ENCODE measurements at places on chromosomes 7 and 10.

- DNase-seq, result no peak
Observed at GRCh38 chr10:81728692-81729091, 146.3 kb upstream of the NRG3 start.

DNA sequence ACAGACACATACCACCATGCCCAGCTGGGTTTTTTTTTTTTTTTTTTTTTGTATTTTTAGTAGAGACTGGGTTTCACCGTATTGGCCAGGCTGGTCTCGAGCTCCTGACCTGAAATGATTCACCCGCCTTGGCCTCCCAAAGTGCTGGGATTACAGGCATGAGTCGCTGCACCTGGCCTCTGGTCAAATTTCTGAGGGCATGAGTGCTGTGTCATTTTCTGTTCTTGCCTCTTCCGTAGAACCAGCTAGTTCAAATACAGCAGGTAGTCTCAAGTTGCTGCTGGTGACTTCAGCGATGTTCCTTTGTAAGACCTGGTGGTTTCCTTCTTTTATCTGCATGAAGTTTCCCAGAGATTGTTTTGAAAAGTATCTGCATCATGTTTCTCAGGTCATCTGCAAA is 134.8 kb upstream of the SHH start:
- no peak for DNase-seq

DNA sequence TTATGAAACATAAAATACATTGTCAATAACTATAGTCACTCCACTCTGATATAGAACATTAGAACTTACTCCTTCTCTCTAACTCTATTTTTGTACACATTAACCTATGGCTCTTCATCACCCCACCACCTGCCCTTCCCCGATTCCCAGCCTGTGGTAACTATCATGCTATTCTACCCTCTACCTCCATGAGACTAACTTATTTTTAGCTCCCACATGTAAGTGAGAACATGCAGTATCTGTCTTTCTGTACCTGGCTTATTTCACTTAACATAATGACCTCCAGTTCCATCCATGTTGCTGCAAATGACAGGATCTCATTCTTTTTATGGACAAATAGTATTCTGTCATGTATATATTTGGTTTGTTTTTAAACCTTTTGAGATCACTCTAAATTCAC is 8.8 kb upstream of the NOD1 start:
- DNase-seq, result no peak

DNA sequence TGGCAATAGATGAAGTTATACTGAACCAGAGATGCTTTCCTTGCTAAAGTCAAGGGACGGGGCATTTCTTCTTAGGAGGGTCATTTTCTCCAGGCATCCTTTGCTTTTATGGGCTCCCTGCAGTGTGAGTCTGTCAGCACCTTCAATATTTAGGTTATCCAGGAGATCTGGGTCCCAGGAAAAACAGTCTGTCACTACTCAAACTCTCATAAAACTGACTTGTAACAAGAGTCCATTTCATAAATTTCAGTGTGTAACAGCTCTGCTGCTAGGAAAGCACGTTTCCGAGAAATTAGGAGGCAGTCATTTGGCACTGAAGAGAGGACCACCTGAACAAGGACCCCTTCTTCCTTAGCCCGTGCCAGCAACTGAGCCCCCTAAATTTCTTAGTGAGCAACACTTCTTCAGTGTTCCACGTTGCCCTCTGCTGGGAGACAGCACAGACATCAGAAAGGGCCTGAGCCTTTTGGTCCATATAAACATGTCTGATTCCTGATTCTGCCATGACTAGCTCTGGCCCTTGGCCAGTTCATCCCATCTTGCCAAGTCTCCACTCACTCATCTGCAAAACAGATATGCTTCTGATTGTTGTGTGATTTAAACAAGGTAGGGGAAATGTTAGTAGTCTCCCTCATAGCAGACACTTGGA is 7.2 kb downstream of the GCC1 start:
- no peak for DNase-seq

GRCh38 chr10:6755781-6756460 is 175.8 kb upstream of the PRKCQ start:
- no peak for DNase-seq

- no peak for DNase-seq
Observed at GRCh38 chr10:104041891-104042535, 43.7 kb downstream of the COL17A1 start.

GRCh38 chr10:112389271-112389822 is 15.4 kb downstream of the ACSL5 start:
- no peak for DNase-seq

GRCh38 chr7:93835702-93836101 is 54.9 kb downstream of the TFPI2 start:
- no peak for DNase-seq

- no peak for DNase-seq
Observed at GRCh38 chr7:129739427-129739826, 127.9 kb downstream of the NRF1 start.

GRCh38 chr7:133702960-133703359 is 424.2 kb upstream of the LRGUK start:
- DNase-seq, result no peak

- peak; percentile 68 for DNase-seq
Observed at GRCh38 chr10:77925795-77926565, 575 bp downstream of the DLG5 start.

- DNase-seq, result peak; percentile 87
Observed at GRCh38 chr7:91263384-91264045, 718 bp upstream of the FZD1 start.

DNA sequence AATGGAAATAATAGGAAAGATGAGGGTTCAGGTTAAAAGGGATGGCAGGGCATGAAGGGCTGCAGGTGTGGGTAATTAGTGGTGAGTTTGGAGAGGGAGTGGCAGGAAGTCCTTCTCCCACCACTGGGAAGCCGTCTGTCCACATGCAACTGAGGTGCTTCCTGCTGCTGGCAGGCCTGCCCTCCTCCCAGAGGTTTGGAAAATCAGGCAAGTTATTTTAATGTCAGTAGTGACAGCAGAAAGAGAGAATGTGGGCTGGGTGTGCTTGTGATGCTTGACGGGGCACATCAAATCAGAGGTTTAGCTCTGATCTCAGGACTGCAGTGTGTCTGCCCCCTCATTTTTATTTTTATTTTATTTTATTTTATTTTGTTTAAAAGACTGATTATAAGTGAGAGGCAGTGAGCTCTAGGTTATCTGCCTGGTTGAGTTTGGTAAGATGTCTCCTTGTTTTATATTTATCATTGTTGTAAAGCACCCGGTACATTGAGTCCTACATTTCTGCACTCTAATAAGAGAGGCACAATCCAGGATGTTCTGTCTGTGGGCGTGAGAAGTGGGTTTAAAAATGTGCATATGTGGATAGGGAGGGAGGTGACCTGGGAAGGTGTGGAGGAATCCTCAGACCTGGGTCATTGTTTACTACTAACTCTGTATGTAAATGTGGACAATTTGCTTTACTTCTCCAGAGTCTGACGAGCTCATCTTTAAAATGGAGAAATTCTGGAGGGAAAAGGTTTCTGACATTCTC is 504.4 kb downstream of the LRMDA start:
- DNase-seq, result no peak

- no peak for DNase-seq
Observed at GRCh38 chr7:2575046-2575732, 16.4 kb downstream of the IQCE start.

GRCh38 chr7:120609136-120609753 is 248.7 kb downstream of the TSPAN12 start:
- no peak for DNase-seq

DNA sequence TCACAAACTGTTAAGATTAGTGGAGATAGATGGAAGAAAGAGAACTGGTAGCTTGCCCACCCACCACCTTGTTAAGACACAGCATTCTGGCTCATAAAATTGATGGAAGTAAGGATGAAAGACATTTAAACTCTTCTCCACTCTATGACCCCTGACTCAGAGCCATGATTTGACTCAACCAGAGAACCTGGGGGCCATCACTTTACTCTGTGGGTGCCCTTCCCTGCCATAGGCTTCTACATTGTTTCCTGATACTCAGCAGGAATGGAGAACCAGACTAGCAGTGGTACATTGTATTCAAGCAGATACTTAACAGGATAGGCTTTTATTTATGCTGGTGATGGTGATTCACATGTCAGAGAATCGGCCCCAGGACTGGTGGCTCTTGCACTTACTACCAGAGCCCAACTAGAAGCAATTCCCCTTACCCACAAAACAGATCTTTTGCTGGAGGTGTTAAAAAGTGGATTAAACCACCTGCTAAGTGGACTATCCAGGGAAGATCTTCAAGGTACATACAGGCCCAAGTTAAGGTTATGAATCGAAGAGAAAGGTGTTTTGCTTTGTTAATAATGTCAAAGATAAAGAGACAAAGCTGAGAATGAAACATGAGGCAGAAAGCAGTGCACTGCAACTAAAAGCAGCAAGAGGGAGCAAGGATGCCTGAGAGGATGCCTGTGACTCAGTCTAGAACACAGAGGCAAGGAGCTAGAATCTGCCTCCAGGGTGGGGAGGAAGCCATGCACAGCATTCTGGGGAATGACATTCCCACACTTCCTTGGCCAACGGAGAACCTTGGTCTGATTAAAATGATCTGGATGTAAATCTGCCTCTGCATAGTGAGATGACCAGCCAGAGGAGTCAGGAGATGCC is 36.0 kb upstream of the GLI3 start:
- no peak for DNase-seq

- no peak for DNase-seq
Observed at GRCh38 chr7:101744588-101744987, 72.8 kb upstream of the CUX1 start.

- no peak for DNase-seq
Observed at GRCh38 chr10:6726924-6727323, 146.8 kb upstream of the PRKCQ start.

DNA sequence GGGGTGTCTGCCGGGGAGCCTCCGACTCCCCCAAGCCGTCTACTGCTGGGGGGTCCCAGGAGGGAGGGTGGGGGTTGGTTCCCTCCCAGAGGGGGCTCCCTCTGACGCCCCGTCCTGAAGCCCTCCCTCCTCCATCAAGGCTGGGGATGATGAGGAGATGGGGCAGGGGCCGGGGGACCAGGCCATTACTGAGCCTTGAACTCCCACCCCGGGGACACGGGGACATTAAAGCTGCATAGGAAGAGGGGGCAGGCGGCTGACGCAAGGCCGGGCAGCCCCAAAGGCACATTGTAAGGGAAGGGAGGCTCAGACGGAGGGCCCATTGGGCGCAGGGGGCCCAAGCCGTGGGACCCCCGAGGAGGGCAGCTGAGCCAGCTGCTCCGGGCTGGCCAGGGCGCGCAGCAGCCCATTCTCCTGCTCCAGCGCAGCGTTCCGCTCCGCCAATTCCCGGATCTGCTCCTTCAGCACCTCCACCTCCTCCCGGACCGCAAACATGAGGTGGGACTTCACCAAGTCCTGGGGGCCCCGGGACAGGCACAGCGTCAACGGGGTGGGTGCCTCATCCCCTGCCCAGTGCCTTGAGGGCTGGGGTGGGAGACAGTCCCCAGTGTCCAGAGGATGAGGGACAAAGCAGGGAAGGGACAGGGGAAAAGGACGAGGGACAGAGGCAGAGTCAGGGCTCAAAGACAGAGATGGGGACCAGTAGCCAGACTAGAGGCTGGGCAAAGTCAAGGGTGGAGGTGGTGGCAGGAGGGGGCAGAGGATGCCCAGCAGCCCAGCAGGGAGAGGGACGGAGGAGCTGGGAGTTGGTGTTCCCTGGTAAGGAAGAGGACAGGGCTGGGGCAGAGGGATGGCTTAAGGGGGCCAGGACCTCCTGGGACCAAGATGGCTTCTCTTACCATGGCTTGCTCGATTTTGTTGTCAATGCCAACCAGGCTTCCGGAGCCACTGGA is 2.9 kb upstream of the SPACDR start:
- DNase-seq, result no peak

GRCh38 chr10:86960003-86960862 is 1.8 kb downstream of the SNCG start:
- peak; percentile 61 for DNase-seq

DNA sequence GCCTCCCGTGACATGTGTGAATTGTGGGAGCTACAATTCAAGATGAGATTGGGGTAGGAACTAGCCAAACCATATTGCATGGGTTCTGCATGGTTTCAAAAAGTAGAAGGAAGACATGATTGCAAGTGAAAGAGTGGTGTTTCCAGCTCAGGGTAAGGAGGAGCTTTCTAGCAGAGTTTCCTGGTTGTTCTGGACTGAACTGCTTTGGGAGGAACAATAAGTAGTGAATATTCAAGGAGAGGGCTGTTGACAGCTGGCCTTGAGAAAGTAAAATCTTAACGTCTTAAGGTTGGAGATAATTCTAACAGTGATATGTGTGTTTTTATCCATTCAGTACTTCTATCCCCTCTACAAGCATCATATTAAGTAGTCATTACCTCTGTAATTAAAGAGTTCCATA is 62.2 kb upstream of the PRKG1 start:
- no peak for DNase-seq

DNA sequence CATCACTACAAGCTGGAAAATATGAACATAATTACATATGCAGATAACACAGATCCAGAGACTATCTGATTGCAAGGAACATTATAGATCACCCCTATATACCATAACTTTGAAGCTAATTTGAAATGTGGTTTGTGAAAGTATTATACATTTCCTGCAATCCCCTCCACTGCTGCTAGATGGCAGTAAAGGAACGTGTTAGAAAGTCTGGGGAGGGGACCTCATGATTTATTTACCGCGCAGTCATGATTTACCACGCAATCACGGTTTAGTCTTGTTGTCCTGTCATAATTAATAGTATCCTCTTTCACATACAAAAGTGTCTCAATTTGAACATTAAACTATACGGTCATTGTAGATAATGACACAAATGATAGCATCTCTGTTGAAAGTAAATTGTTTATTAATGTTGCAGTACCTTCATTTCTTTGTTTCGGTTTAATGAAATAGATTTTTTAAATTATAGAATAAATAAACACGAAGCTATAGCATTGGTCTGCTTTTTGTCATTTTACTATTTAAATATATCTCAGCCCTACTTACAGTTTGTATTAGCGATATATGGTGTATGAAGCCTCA is 145.3 kb upstream of the PRSS1 start:
- DNase-seq, result peak; percentile 69

- DNase-seq, result no peak
Observed at GRCh38 chr7:33952824-33953223, 47.5 kb downstream of the BMPER start.
